HepG2 (cell line): ENCODE measurements at places on chromosomes 5 and 9. TPM values are rescaled to one million over a fixed set of nuclear protein-coding genes. Genes with fewer than 3 reads are reported as not detected.

GRCh38 chr9:8823131-8823895 lies 1023.7 kb upstream of the DMAC1 start:
- DNase-seq, result no peak
- peaks cover 14% of the 10 kb centered on the region for H3K4me1 ChIP-seq
- H3K36me3 ChIP-seq, result no peaks in the 10 kb centered on the region
- H3K27me3 ChIP-seq, result no peaks in the 10 kb centered on the region
- H3K4me3 ChIP-seq, result no peak overlapping the region

- H3K4me1 ChIP-seq, result no peaks in the 10 kb centered on the region
- no peak overlapping the region for H3K27ac ChIP-seq
Measured at GRCh38 chr5:172117977-172118701, 69.9 kb downstream of the STK10 start.

DNA sequence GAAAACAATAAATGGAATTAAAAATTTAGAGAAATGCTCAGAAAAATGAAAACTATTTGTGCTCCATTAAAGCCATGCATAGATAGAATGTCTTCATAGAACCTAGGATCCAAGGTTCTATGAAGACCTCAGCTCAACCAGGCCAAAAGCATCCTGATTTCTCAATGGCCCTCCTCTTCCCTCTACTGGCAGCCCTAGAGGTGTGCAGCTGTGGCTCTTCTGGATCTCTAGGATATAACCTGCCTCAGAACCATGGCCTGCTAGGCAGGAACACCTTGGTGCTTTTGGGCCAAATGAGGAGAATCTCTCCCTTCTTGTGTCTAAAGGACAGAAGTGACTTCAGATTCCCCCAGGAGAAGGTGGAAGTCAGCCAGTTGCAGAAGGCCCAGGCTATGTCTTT lies 15.1 kb downstream of the IFNA1 start:
- H3K4me1 ChIP-seq, result no peaks in the 10 kb centered on the region
- H3K27ac ChIP-seq, result no peak overlapping the region
- H3K4me3 ChIP-seq, result no peak overlapping the region
- no peaks in the 10 kb centered on the region for H3K36me3 ChIP-seq

The ZNF367 gene
- 7.7 and 8.1 TPM in 2 replicates for total RNA-seq
